ENCODE measurements at places on chromosomes 2 and 18.

- DNase-seq = no peak
These were observed 243.0 kb upstream of the CYRIA start for GRCh38 chr2:16908656-16909055.

GRCh38 chr2:167875529-167875928, 371.9 kb downstream of the STK39 start:
- no peak for DNase-seq

- DNase-seq = no peak
These were observed 118.4 kb upstream of the LYPD1 start for GRCh38 chr2:132788310-132788838.

GRCh38 chr2:43109261-43109743, 117.1 kb downstream of the ZFP36L2 start:
- DNase-seq = no peak
